ENCODE measurements at places on chromosomes 7 and 10.
A peak's percentile ranks its signal among the peaks of the same experiment; 100 is the strongest.

GRCh38 chr10:48529331-48529730 lies 75.5 kb downstream of the ARHGAP22 start:
- DNase-seq = no peak

DNA sequence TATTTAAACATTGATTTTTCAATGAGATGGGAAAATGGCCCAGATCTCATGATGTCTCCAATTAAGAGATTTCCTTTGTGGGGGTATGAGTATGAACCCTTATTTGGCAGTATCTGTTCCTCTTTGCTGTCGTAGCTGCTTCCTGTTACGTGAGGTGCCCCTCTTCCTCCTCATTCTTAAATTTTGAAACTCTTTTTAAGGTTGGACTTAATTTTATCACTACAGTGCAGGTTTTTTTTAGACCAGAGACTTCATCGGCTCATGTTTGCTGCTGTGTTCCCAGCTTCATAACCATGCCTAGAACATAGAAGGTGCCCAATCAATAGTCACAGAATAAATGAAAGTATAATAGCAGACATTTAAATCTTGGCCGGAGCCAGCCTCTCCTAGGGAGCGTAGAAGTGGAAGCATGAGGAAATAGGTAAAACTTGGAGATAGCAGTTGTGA lies 2.4 kb downstream of the MIOS start:
- DNase-seq = no peak

- DNase-seq = no peak
Observed at GRCh38 chr10:26839966-26840627, 20.7 kb downstream of the ABI1 start.

- no peak for DNase-seq
Observed at GRCh38 chr7:22338877-22339276, 18.1 kb downstream of the RAPGEF5 start.

DNA sequence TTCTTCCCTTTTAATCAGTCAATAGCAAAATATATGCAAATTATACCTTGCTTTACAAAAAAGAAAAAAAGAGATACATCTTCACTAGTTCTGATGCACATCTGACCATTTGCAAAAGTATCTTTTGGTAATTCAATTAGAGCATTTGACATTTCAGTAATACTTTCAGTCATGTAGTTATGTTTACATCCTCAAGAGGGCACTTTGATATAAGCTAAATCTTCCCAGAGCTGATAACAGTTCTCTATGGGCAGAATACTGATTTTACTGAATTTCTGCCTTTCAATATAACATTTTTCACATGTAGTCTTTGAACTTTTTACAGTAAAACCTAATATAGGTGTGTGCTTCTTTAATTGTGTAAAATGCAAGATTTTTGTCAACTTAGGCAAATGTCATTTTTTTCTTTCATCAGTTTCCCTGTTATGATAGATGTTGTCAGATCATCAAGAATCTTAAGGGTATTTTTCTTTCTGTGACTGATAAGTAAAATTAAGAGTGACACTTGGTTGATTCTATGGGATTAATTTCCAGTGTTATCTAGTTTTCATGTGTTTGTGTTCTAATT lies 703.5 kb upstream of the SEMA3D start:
- DNase-seq = no peak

DNA sequence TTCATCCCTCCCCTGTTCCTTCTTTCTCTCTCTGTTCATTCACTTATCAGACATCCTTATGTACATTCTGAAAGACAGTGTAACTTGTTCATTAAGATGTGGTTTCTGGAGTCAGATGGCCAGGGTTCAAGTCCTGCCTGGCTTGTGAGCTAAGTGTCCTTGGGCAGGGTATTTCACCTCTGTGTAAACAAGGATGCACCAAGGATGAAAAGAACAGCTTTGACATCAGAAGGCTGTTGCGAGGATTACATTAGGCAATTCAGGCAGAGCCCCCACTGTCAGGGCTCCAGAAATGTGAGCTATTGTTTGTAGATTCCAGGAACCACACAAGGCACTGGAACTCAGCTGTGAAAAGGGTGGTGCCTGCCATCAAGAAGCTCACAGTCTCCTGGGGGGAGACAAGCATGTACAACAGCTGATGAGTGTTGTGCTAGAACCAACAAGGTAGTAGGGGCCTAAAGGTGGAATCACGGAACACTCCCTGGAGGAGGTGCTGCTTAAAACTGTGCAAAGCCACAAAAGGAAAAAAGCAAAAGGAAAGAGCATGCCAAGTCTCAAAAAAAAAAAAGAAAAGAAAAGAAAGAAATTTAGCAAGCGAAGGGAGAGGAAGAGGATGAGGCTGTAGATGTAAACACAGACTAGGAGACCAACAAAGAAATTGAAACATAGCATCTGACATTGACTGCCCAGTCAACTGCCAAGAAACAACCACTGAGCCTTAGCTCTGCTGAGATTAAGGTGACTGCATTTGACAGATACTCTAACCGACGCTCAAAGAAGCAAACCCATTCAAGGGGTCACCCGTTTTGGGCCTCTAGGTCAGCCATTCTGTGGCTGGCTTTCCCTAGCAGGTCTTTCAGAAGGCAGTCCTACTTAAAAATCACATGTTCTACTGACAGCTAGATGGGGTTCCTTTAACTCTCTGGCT lies 12.5 kb downstream of the PDLIM1 start:
- no peak for DNase-seq

GRCh38 chr7:147571436-147572185 lies 1019.0 kb upstream of the C7orf33 start:
- no peak for DNase-seq

DNA sequence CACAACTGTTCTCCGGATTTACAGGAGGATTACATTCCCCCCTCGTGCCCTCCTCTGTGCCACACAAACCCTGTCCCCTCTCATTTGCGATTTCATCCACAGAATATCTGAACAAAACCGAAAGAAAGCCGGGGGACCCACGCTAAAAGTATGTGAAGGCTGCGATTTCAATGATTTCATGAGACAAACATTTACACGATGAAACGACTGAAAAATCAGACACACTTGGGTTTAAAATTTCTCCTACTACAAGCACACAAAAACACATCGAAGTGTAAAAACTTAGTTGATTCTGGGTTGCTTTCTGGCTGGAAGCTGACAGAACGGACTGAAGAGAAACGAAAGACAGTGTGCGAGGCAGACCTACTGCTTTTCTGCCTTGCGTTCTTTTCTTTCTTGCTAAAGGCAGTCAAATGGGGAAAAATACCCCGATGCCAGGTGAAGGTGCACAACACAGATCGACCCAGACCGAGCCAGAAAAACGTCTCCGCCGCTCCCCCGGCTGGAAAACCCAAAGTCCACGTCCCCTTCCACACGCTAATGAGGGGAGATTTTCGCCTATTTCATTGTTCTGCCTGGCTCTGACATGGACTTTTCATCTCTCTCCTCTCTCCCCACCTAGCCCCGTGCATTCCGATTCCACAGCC lies 1.2 kb downstream of the HIPK2 start:
- DNase-seq = no peak

GRCh38 chr10:1366322-1366691 lies 310.1 kb downstream of the WDR37 start:
- DNase-seq = no peak

DNA sequence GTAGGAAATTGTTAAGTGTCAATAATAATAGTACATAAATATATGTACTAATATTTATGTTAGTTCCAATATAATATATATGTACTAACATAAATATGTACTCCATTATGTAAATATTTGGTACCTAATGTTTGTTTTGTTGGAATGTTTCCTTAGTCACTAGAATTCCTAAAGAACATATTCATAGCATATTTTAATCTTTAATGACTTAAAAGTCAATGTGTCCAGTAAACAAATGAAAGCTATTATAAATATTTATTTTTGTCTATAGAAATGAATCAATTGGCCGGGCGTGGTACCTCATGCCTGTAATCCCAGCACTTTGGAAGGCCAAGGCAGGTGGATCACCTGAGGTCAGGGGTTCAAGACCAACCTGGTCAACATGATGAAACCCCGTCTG lies 153.6 kb downstream of the GPR158 start:
- DNase-seq = no peak

- DNase-seq = peak; percentile 32
Observed at GRCh38 chr7:7183061-7183837, 905 bp downstream of the C1GALT1 start.

Measured in stimulated activated CD4-positive, alpha-beta T cell treated with anti-CD3 and anti-CD28 coated beads, Interleukin-15, amount 100 ng/mL, for 1 hour (primary cell).